ENCODE measurements at places on chromosomes 5 and 9.
A peak's percentile ranks its signal among the peaks of the same experiment; 100 is the strongest.

DNA sequence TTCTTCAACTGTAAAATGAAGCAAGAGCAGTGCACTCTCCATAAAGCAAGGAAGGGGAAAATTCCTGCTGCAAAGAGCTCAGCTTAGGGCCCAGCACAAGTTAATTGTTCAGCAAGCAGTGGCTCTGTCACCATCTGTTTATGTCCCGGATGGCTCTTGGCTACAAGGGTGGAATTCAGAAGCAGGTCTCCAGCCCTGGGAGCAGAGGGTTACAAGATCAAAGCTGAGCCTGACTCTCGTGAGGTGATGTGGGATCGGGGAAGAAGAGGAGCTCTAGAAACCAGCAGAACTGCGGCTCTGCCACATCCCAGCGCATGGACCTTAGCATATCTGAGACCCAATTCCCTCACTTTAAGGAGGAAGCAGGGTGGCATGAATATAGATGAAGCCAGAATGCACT lies 25.2 kb upstream of the OLFM1 start:
- DNase-seq, result no peak

- DNase-seq, result no peak
Observed at GRCh38 chr9:6538666-6539071, 106.9 kb downstream of the GLDC start.

DNA sequence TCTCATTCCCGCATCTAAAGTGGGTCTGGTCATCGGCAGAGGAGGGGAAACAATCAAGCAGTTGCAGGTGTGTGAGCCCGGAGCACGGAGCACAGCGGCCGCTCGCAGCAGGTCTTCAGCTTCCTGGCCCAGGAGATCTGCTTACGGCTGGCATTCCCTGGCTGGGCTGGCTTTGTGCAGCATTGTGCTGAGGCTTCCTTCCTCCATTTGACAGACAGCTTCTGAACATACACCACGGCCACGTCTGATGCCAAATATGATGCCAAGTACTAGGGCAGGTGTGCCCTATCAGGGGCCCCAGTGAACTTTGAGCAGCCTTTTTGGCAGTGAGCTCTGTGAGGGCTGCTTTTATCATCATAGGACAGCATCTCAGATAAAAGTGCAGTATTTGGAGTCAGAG lies 37.1 kb downstream of the FUBP3 start:
- no peak for DNase-seq

- DNase-seq, result no peak
Observed at GRCh38 chr9:92455217-92455616, 27.1 kb downstream of the ASPN start.

DNA sequence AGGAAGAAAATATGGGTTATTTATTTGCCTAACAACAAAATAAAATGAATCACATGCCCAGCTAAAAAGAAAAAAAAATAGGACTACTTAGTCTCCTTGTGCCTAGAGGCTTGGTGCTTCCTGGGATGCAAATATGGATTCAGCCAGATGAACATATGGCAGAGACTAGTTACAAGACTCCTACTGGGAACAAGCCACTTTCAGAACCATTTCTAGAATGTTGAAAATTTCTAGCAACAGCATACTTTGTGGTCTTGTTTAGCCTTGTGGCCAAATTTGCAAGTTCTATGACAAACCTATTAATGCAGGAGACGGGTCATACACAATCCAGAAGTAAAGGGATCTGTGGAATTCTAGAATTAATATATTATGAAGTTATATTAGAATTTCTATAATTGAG lies 198.7 kb downstream of the CHSY3 start:
- no peak for DNase-seq

- DNase-seq, result no peak
Observed at GRCh38 chr9:37919246-37919955, 15.5 kb upstream of the SLC25A51 start.

DNA sequence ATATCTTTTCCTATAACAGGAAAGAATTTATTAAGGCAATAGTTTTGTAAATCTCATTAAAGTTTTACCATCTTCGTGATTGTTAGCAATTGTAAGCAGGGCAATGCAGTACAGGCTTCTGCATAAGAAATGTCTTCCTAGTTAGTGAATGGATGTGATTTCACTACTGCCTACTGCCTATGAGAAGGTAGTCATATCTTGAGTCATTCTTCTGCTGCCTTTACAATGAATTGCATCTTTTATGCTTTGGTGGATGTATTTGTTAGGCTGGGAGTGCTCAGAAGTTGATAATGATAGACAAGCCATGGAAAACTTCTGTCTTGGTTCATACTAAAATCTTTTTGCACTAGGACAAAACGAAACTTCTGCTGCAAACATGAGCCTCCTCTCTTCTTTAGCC lies 128.0 kb downstream of the ADAMTSL1 start:
- no peak for DNase-seq

DNA sequence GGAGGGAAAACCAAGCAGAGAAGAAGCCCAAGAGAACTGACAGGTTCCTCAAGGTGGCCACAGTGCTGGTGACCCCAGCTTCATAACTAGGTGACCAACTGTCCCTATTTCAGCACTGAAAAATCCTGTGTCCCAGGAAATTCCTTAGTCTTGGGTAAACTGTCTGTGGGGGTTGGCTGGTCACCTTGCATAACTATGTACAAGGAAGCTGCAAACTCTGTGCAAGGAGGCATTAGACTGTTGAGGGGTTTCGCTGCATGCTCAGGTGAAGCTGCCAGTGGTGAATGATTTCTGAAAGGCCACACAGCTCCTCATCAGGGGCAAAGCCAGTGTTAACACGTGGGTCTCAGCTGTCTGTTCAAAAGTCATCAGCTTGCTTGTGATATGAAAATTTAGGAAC lies 36.9 kb downstream of the PCSK5 start:
- DNase-seq, result no peak

- DNase-seq, result peak; percentile 34
Observed at GRCh38 chr9:2053883-2054845, 39.0 kb downstream of the SMARCA2 start.

DNA sequence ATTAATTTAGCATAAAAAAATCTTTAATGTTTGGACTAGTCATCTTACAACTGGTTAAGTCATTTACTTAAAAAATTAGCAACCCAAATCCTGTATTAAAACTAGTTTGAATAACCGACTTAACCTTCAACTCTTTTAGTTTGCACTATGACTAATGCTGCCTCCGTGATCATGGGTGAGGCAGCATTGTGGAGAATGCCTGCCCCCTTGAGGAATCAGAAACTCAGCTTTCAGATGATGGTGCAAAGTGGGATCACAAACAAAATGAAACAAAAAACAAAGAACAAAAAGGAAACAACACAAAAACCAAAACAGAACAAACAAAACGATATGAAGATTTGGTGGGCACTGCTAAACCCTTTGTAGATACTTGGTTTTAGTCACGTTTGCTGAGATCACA lies 127.0 kb upstream of the PALM2AKAP2 start:
- DNase-seq, result no peak

GRCh38 chr9:25449503-25449902 lies 228.7 kb downstream of the TUSC1 start:
- DNase-seq, result no peak

DNA sequence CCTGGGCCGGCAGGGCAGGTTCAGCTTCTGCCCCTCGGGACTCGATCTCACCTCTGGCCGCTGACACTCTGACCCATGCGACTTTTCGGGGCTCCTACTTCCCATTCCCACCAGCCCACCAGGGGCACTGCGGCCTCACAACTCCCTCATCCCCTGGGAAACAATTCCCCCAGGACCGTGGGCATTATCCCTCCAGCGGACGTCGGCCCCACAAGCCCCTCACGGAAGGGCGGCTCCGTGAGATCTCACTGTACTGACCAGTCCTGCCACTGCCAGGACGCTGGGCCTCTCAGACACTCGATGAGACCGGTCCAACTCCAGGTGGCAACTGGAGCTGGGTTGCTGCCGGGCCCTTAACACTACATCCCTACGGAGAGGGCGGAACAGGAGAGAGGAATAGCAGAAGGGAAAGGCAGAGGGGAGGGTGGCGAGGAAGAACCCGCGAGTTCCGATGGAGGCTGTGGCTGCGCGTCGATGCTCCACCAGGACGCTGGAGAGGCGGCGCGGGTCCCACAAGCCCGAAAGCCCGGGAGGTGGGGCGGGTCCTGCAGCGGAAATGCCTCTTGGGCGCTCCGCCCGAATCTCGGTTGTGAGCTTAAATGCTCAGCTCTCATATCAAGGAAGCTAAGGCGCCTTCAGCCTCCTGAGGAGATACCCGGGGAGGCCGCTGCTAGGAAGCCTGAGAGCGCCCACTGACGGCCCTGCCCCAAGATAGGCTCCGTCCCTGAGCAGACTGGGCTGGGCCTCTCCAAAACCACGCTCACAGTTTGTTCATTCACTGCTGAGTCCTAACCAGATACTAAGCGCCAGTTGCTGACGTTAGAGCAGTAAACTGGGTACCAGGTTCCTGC lies 36.3 kb downstream of the VCP start:
- DNase-seq, result peak; percentile 44

DNA sequence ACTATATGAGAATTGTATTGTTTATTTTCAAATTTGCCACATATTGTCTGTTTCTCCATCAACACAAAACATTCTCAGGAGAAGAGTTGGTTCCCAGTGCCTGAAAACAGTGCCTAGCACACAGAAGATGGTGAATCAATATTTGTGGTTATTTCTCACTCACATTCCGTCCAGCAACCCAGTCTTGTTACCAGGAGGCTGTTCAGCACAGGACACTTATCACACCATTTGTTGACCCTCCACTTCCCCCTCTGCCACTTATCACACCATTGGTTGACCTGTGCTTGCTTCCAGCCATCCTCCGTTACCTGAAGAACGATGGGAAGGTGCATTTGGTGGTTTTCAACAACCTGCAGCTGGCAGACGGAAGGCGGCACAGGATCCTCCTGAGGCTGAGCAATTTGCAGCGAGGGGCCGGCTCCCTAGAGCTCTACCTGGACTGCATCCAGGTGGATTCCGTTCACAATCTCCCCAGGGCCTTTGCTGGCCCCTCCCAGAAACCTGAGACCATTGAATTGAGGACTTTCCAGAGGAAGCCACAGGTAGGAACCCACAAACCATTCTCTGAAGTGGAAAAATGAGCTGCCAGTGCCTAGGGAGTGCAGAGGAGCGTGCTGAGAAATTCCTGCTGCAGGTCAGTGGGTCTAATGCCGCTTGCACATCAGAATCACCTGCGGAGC lies 20.5 kb downstream of the THBS4 start:
- DNase-seq, result no peak

All from stimulated activated CD4-positive, alpha-beta T cell treated with anti-CD3 and anti-CD28 coated beads, Interleukin-4, amount 100 ng/mL, for 48 hours (primary cell).